ENCODE measurements at places on chromosomes 4 and X.
A peak's percentile ranks its signal among the peaks of the same experiment; 100 is the strongest.

- DNase-seq = no peak
Measured at GRCh38 chrX:148593146-148593545, 92.7 kb downstream of the AFF2 start.

DNA sequence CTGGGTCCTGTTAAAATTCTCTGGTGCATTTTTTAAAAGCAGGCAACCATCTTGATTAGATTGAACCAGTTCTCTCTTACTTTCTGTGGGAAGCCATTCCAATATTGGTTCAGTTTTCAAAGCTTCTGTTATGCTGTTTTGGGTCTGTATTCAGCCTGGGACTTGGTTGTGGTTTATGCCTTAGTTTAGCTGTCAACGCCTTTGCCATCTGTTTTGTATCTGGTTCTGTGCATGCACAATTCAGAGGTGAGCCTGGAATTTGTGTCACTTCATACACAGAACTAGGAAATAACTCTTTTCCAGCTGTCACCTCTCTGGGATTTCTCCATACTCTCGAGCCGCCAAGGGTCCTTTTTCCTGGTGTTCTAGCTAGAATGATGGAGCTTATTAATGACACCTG lies 46.2 kb downstream of the STAP1 start:
- DNase-seq = no peak

DNA sequence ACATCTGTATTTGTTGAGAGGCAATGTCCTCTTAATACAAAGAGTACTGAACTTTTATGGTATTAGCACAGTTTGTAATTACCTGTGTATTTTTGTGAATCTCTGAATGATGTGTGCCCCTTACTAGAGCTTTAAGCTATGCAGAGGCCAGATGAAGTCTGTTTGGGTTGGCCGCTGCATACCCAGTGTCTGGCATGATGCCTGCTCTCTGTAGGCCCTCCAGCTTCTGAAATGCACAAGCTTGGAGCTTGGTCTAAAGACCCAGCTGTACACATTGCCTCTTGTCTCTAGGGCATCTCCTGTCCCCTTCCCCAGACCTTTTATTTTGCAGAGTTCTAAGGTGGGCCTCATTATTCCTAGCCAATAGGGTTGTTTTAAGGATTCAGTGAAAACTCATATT lies 68.6 kb downstream of the CDS1 start:
- DNase-seq = no peak

DNA sequence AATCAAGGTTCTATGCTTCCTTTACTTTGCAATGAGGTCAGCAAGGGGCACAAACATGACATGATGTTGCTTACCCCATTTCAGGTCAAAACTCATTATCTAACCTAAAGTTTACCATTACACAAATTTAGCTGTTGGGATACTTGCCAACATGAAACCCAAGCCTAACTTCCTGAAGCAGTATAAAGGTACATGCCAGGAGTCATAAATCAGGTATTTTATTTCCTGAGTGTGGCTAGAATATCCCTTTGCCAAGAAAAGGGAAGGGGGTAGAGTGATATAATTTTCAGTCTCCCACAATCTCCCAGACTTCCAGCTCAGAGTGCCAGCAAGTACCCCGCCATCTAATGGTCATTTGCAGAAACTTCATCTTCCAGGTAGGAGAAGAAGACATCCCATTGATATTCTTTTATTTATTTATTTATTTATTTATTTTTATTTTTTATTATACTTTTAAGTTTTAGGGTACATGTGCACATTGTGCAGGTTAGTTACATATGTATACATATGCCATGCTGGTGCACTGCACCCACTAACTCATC lies 136.6 kb downstream of the NEXMIF start:
- no peak for DNase-seq

DNA sequence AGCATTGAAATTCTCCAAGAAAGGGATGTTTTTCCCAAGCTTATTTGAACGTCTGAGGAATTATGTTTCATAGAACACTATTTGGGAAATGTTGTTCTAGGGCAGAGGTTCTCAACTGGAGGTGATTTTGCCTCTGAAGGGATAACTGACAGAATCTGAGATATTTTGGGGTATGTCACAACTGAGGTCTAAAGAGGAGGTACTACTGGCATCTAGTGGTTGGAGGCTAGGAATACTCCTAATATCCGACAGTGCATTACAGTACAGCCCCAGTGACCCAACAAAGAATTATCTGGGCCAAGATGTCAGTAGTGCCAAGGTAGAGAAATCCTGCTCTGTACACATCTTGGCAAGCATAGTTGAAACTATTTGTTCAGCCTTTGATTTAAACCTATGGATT lies 6.4 kb downstream of the HSPA4L start:
- no peak for DNase-seq

GRCh38 chr4:54929459-54929858 lies 195.9 kb downstream of the KDR start:
- DNase-seq = peak; percentile 11

DNA sequence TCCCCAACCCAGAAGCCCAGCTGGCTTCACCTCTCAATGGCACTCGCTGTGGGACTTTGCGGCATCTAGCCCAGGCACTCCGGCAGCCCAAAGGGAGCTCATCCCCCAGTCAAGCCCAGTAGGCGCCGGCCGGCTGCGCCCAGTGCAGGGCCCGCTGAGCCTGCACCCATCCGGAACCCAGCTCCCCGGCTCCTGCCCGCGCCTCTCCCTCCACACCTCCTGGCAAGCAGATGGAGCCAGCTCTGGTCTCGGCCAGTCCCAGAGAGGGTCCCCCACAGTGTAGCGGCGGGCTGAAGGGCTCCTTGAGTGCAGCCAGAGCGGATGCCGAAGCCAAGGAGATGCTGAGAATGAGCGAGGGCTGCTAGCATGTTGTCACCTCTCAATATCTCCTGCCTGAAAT lies 116.8 kb upstream of the UGT8 start:
- no peak for DNase-seq

GRCh38 chr4:183596067-183596757 lies 62.8 kb downstream of the RWDD4 start:
- DNase-seq = no peak

GRCh38 chr4:77157859-77158486 lies 966 bp downstream of the CCNG2 start:
- DNase-seq = peak; percentile 87
